ENCODE measurements at places on chromosomes 12 and 14.

DNA sequence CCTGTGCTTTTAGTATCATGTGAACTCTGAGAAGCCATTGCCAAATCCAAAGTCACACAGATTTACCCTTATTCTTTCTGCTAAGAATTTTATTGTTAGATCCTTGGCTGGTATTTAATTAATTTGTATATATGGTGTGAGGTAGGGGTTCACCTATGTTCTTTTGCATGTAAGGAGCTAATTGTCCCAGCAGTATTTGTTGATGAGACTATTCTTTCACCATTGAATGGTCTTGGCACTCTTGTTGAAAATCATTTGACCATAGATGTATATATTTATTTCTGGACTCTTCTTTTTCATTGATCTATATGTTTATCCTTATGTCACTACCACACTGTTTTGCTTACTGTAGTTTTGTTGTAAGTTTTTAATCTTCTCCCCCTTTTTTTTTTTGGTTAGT, 26.2 kb downstream of the G2E3 start:
- DNase-seq: no peak

DNA sequence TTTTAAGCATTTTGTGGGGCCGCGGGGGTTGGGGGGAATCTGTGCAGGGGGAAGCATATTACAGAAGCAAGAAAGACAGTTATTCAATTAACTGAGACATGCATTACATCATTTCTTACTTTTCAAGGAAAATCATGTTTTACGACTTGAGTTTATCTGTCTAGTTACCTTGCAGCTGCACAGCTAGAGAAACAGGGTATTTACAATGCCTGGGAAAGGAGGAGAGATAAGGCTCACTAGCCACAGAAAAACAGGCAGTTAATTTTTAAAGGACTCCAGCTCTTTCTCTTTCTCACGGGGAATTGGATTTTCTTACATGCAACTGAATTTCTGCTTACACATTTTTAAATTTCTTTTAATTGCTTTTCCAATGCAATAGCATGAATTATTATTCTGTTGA, 22.2 kb downstream of the FCF1 start:
- no peak for DNase-seq

GRCh38 chr12:690466-690865, 27.2 kb upstream of the NINJ2 start:
- DNase-seq: peak; percentile 81

GRCh38 chr12:43352001-43352400, 200.0 kb downstream of the ADAMTS20 start:
- peak; percentile 38 for DNase-seq

DNA sequence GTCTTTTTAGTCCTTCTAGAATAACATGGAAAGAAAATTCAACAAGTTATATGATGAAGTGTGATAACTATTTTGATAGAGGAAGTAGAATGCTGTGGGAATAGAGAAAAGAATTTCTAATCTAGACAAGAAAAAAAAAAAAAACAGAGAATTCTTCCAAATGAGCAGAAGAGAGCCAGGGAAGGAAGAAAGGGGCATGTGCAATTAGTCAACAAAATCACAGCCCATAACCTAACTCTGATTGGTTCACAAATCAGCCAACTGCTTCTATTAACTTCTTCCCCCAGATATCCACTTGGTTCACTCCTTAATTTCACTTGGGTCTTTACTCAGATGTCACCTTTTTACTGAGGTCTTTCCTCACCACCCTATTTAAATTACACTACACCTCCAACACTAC, 69.5 kb downstream of the BTG1 start:
- DNase-seq: no peak

DNA sequence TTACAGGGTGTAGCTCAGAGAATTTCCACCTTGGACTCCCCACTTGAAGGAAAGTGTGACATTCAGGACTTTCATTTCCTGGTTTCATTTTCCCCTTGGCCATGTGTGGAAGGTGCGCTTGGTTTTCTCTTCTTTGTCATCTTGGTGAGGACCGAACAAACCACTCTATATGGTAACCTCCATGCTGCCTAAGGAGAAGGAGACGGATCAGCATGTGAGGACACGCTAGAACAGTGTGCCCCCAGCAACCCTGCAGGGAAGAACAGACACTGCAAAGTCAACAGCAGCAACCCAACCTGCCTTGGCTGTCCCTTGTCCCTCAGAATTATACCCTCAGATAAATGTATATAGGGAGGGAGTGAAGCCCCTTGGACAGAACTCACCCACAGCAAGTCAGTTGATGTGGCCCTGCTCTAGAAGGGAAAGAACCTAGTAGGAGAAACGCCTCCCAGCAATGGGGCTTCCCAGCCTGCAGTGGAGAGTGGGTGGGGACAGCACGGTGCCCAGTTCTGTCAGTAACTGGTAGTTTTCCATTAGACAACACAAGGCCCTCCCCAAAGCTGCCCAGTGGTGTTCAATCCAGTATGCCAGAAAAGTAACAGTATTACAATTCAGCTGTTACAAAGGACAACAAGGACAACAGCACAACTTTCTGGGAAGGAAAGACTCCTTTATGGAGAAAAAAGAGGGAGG, 18.9 kb upstream of the COCH start:
- DNase-seq: no peak

GRCh38 chr12:28017126-28017872, 44.8 kb upstream of the PTHLH start:
- DNase-seq: peak; percentile 24

- DNase-seq: no peak
Observed at GRCh38 chr12:133256321-133256720, 20.6 kb upstream of the ANHX start.

DNA sequence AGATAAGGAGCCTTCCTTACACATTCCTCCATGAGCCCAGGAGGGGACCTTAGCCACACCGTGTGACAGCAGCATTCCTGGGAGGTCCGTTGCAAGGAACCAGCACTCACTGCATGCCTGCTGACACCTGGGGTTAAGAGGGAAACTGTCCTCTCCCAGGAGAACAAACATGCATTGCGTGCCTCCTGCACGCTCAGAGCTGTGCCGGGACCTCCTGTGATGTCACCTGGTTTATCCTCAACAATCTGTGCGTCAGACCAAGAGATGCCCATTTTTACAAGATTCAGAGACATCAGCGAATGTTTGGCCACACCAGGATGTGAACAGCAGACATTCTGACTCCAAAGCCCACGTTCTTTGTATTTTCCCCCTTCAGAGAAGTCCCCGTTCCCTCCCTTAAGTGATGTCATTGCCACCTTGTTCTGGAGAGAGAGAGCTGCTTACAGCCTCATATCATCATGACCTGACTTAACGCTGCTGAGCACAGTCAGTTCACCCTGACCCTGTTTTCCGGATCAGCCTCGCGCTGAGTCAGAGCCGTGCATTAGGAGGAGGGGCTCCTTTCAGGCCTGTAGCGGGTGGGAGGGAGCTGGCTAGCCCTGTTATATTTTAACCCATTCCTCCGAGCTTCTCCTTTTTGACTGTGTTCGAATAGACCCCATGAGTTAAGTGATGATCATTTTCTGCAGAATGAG, 36.2 kb downstream of the TMEM120B start:
- DNase-seq: peak; percentile 43

DNA sequence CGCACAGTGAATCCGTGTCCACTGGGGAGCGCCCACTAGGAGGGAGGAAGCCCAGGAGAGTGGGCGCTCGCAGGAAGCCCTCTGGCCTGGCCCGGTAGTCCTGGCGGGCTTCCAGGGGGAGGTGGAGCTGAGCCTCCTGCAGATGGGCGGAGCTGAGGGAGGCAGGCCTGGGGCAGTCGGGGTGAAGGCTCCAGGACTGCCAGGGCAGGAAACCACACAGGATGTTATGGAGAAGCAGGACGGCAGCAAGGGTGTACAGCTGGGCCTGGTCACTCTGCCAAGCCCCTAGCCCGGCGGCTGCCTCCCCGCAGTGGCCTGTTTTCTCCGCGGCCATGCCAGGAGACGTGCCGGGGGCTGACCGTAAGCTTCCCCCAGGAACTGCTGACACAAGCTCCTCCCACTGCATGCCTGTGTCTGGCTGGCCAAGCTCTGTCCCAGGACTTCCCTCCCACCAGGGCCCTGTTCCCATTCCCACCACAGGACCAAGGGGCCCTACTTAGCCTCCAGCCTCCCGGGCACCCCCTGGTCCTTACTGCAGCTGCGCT, 143.4 kb upstream of the C14orf180 start:
- no peak for DNase-seq

DNA sequence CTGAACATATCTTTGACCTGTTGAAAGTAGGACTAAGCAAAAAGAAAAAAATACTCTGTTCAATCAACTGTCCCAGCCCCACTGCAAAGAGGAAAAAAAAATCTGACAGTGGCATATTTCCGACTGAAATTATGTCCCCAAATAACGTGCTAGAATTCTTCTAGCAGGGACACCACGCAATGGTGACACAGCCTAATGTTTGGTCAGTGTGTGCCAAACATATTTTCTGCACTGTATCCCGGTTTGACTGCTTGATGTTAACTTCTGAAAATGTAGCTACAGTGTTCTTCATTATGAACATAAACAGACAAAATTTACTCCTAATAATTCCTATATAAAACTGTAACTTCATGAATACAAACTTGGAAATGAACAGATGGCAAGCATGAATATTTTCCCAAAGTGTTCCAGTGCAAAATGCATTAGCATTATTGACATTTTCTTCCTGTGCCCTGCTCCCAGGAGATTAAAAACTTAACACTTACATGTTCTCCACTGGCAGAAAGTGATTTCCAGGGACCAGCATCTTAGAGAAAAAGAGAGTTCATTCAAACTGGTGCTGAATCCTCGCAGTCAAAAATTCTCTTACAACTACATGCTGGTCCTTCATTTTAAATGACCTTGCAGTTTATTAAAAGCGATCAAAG, 72.4 kb upstream of the SYT1 start:
- DNase-seq: no peak

- no peak for DNase-seq
Observed at GRCh38 chr12:4816744-4817525, 92.8 kb upstream of the KCNA1 start.

GRCh38 chr12:32558903-32559302, 120.2 kb upstream of the DNM1L start:
- no peak for DNase-seq

Measured in DMS53 (cell line).